ENCODE measurements at places on chromosomes 3 and 15.

DNA sequence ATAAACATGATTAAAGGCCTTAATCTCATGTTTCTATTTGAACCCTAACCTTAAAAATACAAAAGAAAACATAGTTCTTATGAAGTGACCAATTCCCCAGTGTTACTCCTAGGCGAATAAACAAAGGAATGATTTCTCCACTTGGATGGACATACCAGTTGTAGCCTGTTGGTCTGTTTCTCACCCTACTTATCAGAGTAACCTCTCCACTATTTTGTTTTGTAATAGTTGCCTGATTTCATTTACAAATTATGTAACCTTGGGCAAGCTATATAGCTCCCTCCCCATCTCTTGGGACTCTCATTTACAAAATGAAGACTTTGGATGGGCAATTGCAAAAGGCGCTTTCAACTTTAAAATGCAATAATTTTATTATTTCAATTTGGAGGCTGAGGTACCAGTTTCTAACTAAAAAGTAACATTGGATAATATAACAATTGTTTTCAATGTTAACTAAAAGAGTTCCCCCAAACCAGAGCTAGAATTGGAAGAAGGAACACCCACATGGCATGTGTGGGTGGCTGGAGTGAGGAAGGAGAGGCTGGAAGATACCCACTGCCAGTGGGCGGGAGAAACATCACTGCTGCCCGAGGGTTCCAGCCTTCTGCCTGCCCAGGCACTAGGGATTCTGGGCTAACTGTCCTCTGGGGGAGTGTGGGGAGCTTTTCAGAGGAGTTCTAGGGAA lies 74.2 kb downstream of the RFTN1 start:
- no peak for DNase-seq

GRCh38 chr15:87858651-87859050 lies 397.9 kb downstream of the NTRK3 start:
- DNase-seq = no peak

DNA sequence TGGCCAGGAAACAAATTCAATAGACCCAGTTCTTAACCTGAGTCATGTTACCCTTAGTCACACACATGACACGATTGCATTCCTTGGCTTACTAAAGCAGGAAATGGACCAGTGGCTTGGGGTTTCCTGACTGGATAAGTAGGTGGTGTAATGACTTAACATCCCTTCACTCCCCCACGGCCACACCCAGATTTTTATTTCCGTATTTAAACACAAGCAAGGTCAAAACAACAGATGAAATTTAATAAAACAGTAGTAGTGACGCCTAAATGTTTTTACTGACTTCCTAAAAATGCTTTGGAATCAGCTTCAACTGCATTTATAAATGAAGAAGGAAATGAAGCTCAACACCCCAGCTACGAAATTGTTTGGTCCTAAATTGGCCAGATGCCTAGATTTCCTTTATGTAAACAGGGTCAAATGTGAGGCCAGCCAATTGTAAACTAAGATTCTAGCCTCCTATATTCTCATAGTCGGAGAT lies 324.3 kb downstream of the CHST2 start:
- DNase-seq = peak; percentile 94

GRCh38 chr15:48718646-48719045 lies 73.1 kb upstream of the FBN1 start:
- peak; percentile 50 for DNase-seq

- DNase-seq = peak; percentile 38
Measured at GRCh38 chr15:28892789-28893610, 7.2 kb downstream of the APBA2 start.

DNA sequence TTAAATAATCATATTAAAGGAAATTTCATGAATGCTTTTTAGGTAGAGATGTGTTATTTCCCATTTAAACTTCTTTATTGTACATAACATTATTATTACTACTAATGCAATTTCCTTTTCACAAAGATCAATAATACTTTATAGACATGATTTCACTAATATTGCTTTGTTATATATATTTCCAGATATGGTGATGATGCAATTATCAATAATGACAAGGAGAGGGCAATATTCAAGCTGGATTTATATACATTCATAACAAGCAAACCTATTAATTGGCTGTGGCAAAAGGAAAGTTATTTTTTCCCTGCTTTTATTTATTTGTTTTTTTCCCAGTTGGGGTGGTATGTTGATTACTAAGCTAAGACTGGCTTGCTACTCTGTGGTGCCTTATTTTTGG lies 113.5 kb downstream of the RAP2B start:
- DNase-seq = no peak

DNA sequence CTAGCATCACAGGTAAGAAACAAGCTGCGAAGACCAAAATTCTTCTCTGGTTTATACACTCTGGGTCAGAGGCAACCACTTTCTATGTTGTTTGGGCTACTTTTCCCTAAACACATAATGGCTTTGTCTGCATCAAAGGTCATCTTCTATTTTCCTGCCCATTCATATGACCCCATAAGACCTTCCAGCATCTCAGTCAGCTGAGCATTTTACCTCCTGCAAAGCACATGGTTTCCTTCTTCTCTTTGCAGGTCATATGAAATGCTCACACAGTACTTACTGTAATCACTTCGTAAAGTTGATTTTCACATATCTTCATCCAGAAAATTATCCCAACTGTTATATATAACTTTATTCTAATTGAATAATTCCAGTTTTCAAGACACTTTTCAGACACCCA lies 34.8 kb downstream of the LIPC start:
- DNase-seq = no peak

GRCh38 chr15:48682942-48683651 lies 37.6 kb upstream of the FBN1 start:
- DNase-seq = peak; percentile 82

- DNase-seq = no peak
Measured at GRCh38 chr3:112187300-112187699, 54.3 kb upstream of the GCSAM start.

DNA sequence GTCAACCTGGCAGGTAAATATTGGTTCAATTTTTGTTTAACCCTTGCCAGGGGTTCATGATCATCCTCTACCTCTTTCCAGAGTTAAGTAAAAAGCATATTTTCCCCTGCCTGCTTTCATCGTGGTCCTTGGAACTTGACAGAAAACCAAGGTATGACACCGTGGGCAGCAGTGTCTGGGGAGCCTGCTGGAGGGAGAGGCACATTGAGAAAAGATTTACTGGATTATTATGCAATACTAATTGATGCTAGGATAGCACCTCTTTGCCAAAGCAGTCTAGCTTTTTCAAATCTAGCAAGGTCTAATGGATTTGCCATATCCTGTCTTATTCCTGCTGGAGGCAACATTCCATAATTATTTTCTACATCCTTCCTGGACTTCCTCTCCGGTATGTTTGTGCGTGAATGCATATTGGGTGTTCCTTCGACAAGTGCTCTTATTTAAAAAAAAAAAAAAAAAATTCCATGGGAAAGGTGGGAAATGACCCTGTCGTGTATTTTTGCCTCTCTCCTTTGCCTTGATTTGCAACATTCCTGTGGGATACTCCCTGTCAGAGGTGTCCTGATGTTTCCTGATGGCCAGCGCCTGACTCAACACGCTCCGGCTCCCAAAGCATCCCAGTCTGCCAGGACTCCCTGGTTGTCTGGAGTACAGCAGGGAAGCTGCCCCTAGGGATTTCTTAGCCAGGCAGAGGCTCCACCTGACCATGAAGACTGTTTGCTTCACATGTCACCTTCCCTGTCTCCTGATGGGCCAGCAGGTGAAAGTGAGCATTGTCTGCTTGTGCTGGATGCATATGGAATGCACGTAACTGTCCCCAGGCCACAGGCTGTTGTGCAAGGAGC lies 6.3 kb downstream of the BHLHE40 start:
- DNase-seq = peak; percentile 66
